ENCODE measurements at places on chromosomes 7 and 10.

GRCh38 chr7:37448011-37448635, 541 bp downstream of the ELMO1 start:
- no peak for DNase-seq

DNA sequence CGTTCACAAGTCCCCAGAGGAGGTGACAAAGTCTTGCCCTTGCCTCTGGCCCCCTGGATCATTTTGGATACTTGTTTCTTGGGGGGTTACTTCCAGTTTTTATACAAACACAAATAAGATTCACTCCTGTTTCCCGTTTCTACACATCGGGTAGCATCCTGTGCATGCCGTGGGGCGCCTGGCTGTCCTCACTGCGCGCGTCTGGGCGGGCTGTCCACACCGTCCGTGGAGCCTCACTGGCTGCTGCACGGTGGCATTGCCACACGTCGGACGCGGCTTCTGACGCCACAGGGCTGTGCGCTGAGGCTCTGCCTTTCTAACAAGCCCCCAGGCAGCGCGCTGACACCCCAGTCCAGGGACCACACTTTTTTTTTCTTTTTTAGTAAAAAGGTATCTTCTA, 18.4 kb downstream of the BNIP3 start:
- DNase-seq = no peak

DNA sequence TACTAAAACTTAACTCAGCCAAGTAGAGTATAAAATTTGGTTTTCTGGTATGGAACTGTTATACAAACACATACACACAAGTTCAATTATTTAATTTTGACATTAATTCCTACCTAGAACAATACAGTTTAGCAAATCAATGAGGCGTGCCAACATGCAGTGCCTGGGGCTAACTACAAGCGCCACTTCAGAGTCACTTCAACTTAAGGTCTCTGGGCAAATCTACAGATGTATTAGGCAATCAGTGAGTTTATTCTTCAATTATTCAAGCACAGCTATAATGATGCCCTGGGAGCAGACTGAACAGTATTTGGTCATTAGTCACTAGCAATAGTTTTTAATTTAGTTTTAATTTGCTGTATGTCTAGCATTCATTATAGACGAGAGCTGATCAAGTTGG, 51.6 kb downstream of the HIBADH start:
- DNase-seq = no peak

DNA sequence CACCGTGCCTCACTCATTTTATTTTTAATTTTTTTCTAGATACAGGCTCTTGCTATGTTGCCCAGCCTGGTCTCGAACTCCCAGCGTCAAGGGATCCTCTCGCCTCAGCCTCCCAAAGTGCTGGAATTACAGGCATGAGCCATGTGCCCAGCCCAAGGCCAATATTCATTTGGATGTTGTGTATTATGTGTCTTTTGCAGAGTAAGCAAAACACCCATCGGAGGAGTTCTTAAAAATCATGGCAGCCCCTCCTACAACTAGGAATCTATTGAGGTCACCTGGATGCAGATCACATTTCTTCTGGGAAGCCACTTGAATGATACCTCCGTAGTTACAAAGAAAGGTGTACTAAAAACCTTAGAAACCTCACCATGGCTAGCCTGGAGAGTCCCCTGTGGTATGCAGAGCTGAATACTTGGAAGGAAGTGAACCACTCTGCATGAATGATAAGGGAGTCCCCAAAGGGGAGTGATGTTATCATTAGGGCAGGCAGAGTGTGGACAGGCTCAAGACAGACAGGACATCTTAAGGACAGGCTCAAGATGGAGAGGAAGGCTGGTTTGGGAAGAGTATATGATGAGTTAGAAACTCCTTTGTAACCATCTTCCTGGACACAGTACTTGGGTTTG, 185.7 kb downstream of the TAX1BP1 start:
- no peak for DNase-seq

GRCh38 chr7:110759069-110759468, 331.9 kb upstream of the LRRN3 start:
- DNase-seq = no peak

DNA sequence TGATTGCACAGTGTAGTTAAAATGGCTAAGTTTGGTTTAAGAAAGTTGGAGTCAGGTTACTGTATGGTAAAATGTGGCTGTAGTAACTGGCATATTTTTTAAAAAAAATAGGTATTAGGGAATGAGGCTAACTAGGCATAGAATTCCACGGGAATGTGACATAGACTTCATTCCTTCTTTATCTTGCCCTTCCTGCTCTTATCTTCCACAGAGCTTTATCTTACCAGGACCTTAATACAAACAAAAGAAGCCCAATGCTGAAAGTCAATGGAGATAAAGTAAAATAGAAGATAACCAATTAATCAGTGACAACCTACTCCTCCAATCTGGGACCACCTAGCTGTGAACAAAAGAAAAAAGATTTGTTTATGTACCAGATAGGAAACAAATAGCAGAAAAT, 58.1 kb downstream of the TET1 start:
- no peak for DNase-seq

GRCh38 chr10:63217120-63217605, 84.0 kb downstream of the NRBF2 start:
- no peak for DNase-seq

DNA sequence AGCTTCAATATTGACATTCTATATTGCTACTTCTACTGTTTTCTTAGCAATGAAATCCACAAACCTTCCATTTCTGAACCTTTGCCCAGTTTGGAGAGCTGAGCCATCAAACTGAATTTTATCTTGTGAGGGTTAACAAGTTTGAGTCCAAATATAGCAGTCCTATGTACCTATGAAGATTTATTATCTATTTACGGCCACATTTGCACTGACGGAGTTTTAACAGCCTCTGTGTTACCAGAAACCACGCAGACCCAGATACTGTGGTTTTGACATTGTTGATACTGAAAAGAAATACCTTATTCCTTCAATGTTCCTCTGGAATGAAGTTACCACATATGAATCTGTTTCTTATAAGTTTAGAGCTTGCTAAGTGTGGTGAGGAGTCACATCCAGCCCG, 172.6 kb downstream of the FGFR2 start:
- DNase-seq = no peak

DNA sequence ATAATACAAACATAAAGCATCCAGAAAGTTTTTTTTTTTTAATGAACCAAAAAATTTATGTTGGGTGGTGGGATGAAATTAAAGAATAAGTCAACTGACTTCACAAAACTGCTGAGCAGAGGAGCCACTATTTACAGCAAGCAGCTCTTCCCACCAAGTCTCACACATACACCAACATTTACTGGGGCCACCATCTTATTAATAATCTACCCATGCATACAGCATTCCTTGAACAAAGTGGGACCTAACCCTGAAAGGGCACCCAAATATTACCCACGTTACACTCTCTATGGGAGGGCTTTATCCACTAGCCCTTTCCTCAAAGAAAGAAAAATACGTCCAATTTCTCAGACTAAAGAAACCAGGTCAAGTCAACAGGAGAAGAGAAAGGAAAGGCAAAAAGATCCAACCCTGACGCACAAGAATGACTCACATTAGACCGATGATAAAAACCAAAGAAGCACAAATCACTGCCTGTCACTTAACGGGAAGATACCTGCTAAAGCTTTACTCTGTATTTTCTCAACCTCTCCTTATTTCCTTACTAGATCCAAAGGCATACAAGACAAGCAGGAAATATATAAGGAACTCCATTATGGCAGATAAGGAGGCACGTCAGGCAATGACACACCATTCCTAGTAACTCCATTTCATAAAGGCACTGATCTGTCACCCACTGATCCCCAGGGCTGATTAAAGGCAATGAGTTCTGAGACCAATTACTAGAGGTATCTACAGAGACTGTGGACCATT, 141.8 kb upstream of the ASAH2 start:
- DNase-seq = no peak

- DNase-seq = no peak
These were observed 37.1 kb downstream of the SMURF1 start for GRCh38 chr7:99106821-99107241.

DNA sequence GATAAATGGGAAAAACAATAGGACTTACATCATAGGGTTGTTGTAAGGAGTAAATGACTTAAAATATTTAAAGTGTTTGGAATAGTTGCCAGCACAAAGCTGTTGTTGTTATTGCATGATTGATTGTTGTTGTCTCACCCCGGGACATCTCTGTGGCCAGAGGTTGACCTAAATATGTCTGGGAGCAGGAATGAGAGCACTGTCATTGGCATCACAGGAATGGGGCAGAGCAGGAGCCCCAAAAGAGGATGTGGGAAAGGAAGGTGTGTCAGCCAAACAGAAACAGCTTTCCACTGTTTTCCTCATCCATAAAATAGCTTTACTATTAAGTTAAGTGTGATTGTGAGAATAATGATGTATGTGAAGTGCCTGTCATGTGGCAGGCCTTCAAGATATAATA, 121.6 kb downstream of the TMEM168 start:
- DNase-seq = no peak

DNA sequence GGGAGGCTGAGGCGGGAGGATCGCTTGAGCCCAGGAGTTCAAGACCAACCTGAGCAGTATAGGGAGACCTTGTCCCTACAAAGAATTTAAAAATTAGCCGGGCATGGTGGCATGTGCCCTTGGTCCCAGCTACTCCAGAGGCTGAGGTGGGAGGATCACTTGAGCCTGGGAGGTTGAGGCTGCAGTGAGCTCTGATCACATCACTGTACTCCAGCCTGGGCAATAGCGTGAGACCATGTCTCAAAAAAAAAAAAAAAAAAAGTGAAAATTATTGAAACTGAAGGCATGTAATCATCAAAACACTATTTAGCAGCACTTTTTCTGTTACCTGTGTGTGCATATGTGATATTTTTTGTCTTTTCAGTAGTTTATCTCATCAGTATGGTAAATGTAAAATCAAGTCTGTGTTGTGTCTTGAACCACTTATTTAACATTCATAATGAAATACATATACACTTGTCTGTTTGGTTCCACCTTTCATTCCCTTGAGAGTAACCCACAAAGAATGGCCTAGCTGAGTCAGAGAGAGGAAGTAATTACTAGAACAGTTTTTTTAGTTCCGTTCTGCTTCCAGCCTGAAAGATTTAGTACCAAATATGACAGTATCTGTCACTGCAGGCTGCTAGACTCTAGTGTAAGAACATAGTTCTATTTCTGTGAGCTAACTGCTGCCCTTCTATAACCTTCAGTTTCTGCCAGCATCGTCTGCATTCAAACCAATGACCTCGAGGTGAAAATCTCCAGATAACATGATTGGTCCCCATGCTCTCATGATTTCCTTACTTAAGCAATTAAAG, 68.6 kb downstream of the MMRN2 start:
- DNase-seq = no peak

- no peak for DNase-seq
These were observed 11.6 kb downstream of the BET1 start for GRCh38 chr7:93992421-93993110.

DNA sequence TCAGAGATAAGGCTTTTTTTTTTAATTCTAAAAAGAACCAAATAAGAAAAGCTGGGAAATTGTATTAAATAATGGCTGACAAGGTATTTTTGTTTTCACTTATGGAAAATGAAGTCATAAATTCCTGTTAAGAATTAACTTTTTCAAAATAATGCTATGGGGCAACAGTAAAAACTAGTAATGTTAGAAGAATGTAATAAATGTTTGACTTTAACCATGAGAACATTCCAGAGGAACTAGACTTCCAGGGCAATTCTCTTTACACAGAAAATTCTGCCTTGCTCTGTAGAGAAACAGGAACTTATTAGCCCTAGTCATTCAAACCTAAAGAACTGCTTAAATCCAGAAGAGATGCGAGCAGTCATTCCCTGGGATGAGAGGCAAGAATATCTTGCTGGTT, 571.1 kb downstream of the IPMK start:
- DNase-seq = no peak

DNA sequence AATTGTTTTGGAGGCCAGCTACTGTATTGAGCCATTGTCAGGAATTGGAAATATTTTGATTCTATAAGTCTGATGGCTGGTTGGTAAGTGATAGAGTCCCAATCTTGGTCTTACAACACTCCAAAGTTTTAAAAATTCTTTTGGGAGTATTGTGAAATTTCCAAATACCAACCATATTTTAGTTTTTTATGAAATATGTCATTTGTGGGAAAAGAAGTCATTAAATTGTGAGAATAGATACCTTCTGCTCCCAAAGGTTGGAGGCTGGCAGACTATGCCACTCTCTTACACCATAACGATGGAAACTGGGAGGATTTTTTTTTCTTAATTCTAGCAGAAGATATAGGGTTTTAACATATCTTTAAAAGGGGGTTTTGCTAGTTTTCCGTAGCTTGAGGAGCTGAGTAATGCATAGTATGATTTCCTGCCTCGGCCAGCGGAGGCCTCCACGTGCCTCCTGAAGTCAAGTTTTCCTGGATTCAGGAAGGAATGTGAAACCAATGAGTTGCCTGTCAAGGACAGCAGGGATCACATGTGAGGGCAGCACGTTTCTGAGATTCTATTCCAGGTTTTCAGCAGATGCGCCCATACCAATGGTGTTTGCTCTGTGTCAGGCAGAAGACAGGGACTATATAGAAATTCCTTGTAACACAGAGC, 92.2 kb upstream of the LAMB4 start:
- DNase-seq = no peak

- DNase-seq = no peak
These were observed 106.6 kb upstream of the KCNMA1 start for GRCh38 chr10:77744245-77744644.

GRCh38 chr10:55358539-55358938, 557.5 kb upstream of the PCDH15 start:
- no peak for DNase-seq

DNA sequence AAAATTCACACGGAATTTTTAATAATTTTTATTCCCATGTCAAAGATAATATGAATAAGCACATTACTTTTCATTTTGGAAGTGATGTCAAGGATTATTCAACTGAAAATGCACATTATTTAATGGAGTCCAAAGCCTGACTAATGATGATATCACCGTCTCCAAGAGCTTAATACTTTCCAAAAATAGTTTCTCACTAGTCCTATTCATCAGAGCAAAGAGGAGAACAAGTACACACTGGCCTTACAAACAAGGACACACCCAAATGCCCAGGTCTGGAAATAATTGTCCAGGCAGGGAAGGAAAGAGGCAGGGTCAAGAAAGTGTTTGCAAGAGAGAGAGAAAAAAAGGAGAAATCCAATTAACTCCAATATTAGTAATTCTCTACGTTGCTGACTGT, 216.8 kb upstream of the CCDC6 start:
- no peak for DNase-seq

DNA sequence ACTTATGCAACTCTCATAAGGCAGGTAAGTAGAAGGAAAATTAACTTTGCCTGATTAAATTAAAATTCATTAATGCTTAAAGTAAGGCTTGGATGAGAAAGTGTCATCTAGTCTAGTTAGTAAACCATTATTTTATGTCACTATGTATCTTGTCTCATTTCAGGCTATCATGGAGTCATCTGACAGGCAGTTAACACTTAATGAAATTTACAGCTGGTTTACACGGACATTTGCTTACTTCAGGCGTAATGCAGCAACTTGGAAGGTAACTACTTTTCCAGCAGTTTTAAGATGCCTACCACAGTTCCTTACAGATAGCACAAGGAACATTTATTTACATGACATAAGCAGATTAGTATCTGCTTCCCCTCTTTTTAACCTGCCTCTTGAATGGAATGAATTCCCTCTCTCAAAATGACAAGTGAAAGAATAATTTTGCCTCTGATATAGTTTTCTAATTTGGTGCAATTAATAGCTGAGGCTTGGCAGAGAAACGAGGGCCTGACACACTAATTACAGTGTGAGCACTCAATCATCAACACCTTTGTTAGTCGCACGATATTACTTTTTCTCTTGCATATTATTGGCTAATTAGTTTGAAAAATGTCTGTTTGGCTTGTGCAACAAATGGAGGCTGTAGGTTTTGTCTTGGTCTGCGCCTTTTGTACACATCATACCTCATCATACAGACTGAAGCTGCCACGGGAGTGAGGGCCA, 245.0 kb downstream of the FOXP2 start:
- no peak for DNase-seq

- no peak for DNase-seq
These were observed 440 bp downstream of the JAKMIP3 start for GRCh38 chr10:132066186-132066585.
